PC-3 (cell line): ENCODE measurements at places on chromosomes 4 and X. TPM values are rescaled to one million over a fixed set of nuclear protein-coding genes. Genes with fewer than 3 reads are reported as not detected.

The AFM gene
- total RNA-seq: not detected in 2 replicates

The MORC4 gene
- 24.8 and 25.7 TPM in 2 replicates for total RNA-seq

The SPARCL1 gene
- not detected in 2 replicates for total RNA-seq

The TDO2 gene
- not detected in 2 replicates for total RNA-seq

The CPLX1 gene
- total RNA-seq: 0.87 and 2.6 TPM in 2 replicates

The METAP1 gene
- 53.9 and 54.8 TPM in 2 replicates for total RNA-seq

The RGN gene
- total RNA-seq: not detected in 2 replicates

The TCEAL5 gene
- not detected in 2 replicates for total RNA-seq

The KIT gene
- total RNA-seq: not detected in 2 replicates

The SERTM2 gene
- total RNA-seq: not detected in 2 replicates

The GPR50 gene
- not detected in 2 replicates for total RNA-seq

The TAF7L gene
- 0.35 TPM in 1 of 2 replicates, not detected in the other for total RNA-seq

The CXCL11 gene
- 0.46 TPM in 1 of 2 replicates, not detected in the other for total RNA-seq

The CTAG1A gene
- not detected in 2 replicates for total RNA-seq

The MAGIX gene
- total RNA-seq: 9.3 and 12.5 TPM in 2 replicates

The GRIA3 gene
- total RNA-seq: not detected in 2 replicates

The GAB1 gene
- total RNA-seq: 3.3 and 4.9 TPM in 2 replicates

The TEX11 gene
- total RNA-seq: not detected in 2 replicates

The NR3C2 gene
- total RNA-seq: 1.2 and 2.8 TPM in 2 replicates

The STOX2 gene
- total RNA-seq: 2.1 and 3.6 TPM in 2 replicates

The GDI1 gene
- total RNA-seq: 96.1 and 97.1 TPM in 2 replicates

The NHSL2 gene
- total RNA-seq: 0.07 and 0.58 TPM in 2 replicates

The JADE3 gene
- total RNA-seq: 7.1 and 7.3 TPM in 2 replicates

The RIPPLY1 gene
- not detected in 2 replicates for total RNA-seq

The MAGEB2 gene
- total RNA-seq: not detected in 2 replicates

The PRICKLE3 gene
- 16.5 and 29.1 TPM in 2 replicates for total RNA-seq

The RNF175 gene
- total RNA-seq: not detected in 2 replicates

The DAPP1 gene
- 11.6 and 11.8 TPM in 2 replicates for total RNA-seq

The NPY2R gene
- total RNA-seq: 0.07 and 0.29 TPM in 2 replicates

The ZFYVE28 gene
- 6.3 and 8.0 TPM in 2 replicates for total RNA-seq
